ENCODE measurements at places on chromosomes 3 and 15. TPM values are rescaled to one million over a fixed set of nuclear protein-coding genes. Genes with fewer than 3 reads are reported as not detected.

The TM4SF4 gene
- not detected for total RNA-seq

The UROC1 gene
- total RNA-seq, result not detected

The ST3GAL6 gene
- total RNA-seq, result 5.8 TPM

The GPR171 gene
- not detected for total RNA-seq

The PRTG gene
- under 0.01 TPM for total RNA-seq

The SRGAP3 gene
- 22.6 TPM for total RNA-seq

The IL20RB gene
- 86.8 TPM for total RNA-seq

The COL6A5 gene
- total RNA-seq, result not detected

The STRIT1 gene
- not detected for total RNA-seq

The IGSF10 gene
- under 0.01 TPM for total RNA-seq

Measured in tracheal epithelial cell (primary cell).